NCI-H1048 (cell line): ENCODE measurements at places on chromosomes 6 and 20.

DNA sequence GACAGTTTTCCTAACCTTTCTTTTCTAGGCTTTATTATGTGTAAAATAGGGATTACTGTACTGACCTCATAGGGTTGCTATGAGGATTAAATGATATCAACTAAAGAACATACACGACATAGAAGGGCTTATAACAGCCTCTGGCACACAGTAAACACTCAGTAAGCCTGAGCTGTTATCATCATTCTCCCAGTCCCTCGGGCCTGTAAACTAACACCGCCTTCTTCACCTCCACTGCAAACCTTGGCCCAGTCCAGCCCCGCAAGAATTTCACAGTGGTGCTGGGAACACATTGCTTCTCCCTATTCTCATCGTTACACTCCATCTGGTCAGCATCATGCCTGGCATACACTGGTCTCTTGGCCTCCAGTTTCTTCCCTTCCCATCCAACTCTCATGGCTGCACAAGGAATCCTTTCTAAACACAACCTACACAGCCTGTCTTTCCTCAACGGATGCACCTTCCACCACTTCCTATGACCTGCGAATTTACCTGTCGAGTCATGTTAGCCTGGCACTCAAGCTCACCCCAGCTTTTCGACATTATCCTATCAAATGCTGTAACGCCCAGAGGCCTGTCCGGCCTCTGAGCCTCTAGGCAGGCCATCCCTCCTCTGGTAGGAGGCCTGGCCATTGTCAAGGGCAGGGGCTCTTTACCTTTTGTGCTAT is 92.1 kb downstream of the FYN start:
- DNase-seq: no peak

DNA sequence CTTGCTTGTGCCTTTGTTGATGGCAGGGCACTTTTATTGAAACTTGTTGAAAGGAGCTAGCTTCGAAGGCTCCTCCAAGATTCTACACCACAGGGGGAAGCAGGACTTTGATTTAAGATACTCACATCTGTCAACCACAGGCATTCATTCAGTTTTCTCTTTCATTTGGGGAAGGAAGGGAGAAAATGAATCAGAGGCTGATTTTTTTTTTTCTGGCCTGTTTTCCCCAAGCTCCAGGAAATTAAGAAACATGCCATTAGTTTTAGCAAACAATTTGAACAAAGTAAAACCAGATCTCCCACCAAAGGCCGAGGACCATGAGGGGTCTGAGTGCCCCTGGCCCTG is 8.7 kb upstream of the APCDD1L start:
- DNase-seq: no peak

- no peak for DNase-seq
Measured at GRCh38 chr6:26214803-26215584, 127.8 kb downstream of the HFE start.

DNA sequence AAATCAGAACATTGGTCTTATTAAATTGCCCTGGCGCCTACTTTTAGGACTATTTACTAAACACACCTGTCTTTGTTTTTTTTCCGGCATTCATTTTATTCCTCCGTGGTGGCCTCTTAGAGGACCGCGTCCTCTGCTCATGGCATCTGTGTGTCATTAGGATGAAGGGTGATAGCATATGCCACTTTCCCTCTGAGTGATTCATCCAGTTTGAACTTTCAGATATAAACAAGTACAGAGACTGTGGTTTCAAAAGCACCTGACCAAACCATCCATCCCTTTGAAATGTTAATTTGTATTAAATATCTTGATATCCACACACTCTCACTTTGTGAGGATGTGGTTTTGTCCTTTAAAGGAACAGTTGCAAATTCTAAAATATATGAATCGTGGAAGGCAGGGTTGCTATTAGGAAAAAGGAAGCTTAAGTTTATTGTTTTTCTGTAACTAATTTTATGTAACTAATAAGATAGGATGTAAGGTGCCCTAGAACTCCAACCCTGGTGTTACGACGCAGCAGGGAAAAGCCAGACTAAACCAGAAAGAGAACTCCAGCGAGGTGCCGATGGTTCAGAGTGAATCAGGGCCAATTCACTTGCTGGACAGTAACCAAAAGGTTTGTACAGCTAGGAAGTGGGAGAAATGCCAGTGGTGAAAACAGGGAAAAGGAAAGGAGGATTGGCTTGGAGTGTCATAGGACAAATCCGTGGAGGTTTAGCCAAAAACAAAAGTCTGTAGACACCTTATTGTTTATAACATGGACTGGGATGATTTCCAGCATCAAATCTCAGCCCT is 98.7 kb downstream of the SHLD1 start:
- DNase-seq: no peak

DNA sequence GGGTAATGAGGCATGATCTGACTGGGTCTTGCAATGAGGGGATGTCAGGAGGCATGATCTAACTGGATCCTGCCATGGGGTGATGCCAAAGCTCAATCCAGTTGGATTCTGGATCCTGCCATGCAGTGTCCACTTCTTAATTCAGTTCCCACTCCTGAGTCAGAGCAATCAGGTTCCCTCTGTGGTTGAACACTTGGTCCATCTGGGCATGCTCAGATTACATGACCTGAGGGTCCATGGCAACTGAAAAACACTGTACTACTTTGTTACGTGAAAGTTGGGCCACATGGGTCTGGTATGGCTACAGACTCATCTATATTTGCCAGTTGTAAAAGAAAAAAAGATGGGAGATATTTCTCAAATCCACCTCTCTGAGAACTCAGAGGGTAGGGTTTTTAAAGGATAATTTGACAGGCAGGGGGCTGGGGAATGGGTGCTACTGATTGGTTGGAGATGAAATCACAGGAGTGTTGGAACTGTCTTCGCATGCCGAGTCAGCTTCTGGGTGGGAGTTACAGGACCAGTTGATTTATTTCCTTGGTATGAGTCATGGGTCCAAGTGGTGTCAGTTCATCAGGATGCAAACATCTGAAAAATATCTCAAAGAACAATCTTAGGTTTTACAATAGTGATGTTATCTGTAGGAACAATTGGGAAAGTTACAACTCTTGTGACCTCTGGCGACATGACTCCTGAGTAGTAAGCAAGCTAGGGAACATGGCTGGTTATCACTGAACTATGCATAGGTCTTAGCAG is 21.6 kb downstream of the C6orf163 start:
- no peak for DNase-seq
